Activated T-helper 1 cell treated with Interleukin-2 at 50 U/mL for 16 hours (primary cell): ENCODE measurements at places on chromosomes 4 and X.
A peak's percentile ranks its signal among the peaks of the same experiment; 100 is the strongest.

DNA sequence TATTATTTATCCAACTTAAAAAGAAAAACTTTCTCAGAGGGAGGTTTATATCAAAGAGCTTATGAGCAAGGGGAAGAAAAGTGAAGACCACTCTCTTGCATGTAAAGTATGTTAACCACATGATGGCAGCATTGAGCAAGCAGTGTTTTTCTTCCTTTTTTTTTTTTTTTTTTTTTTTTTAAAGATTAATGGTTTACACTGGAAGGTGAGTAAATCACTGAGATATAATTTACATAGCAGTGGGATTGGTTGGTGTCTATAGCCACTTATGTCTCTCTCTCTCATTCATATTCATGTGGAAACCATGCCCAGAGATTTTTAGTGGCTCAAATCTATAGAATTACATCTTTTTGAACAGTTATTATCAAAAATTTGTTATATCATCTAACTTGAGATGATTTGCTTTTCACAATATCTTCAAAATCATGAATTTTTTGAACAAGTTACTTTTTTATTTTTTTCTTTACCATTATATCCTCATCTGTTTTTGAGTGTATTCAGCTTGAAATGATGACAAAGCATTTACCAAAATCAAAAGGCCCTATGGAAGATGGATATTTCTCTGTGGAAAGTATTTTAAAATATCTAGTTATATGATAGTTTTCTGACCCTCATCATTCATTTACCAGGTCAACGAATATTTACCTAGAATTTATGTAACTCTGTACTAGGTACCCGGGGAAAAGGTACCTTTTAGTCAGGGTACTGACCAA is 31.6 kb downstream of the MTHFD2L start:
- no peak for DNase-seq

DNA sequence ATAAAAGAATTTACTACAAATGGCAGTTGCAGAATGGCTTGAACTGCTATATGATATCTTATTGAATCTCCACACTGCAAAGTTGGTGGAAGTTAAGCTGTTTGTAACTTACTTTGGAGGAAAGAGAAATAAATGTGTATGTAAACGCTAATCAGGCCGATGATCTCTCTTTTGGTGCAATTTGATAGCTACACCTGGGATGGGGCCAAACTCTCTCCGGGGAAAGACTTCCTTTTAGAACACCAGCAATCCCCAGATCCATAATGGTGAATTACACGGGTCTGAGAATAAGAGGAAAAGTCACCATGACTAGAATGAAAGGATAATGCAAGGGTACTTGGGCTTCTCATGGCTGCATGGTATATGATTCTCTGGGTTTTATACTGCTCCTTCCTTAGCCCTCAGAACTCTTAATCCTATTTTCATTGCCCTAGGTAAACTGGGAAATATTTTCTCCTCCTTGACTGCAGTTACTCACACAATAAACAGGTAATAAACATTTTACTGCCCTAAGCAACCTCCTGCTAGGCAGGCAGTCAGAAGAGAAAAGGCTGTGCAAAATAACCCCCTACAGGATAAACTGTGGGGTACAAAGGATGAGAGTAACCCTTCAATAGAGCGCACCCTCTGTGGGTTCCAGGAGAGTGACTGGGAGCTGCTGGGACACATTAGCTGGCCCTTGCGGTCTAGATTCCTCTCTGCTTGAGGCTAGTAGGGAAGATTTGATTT is 109.3 kb downstream of the MGST2 start:
- DNase-seq, result no peak

- no peak for DNase-seq
Measured at GRCh38 chr4:149056615-149057014, 614.4 kb upstream of the NR3C2 start.

- no peak for DNase-seq
Measured at GRCh38 chr4:1695913-1696312, 11.8 kb upstream of the FAM53A start.

DNA sequence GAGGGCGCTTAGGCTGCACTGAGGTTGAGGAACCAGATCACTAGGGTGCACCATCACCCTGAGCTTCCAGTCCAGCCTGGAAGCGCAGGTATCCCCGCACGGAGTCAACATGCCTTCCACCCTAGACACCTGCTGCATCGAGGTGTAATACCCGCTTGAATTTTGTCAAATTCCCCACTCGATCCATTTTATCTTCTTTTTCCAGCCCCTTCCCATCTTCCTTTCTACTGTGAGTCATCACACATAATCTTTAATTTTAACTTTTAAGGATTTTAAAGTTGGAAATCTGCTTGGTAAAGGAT is 821 bp downstream of the PLK4 start:
- no peak for DNase-seq

GRCh38 chrX:13223868-13224567 is 95.8 kb downstream of the ATXN3L start:
- no peak for DNase-seq

GRCh38 chr4:1760521-1761071 is 32.5 kb upstream of the FGFR3 start:
- no peak for DNase-seq

DNA sequence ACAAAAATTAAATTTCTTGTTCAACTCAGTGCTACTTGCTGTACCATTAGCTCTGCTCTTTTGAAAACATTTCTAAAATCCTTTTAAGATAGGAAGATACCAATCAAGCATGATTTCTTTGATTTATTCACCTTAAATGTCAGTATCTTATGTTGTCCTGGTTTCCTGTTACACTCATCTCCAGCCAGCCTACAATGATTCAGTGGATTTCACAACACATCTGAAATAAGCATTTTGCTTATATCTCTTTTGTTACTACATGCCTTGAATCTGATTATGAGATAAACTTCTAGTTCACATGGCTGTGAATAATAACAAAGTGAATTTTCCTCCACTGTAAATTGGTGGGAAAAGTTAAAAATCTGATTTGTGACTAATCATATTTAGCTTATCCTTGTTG is 112.5 kb upstream of the BMP3 start:
- no peak for DNase-seq

DNA sequence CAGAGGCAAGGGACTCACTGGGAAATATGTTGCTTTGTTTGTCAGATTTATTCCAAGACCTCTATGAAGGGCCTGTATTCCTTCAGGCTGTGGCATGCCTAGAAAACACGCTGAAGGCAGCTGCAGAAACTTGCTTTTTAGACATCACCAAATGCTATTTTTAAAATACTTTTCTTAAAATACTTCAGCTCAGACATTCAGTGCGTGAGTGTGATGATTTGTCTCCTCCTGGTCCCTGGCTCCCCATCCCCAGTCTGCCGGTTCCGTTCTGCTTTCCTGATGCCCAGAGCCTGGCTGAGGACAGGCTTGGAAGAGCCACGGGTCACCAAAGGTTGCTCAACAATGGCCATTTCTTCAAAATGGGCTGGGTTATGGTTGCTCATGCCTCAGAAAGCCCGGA is 55.0 kb downstream of the PSAPL1 start:
- DNase-seq, result no peak

GRCh38 chr4:159349332-159349731 is 246.5 kb downstream of the RAPGEF2 start:
- no peak for DNase-seq

- DNase-seq, result no peak
Measured at GRCh38 chr4:168361365-168362024, 42.9 kb upstream of the DDX60 start.

DNA sequence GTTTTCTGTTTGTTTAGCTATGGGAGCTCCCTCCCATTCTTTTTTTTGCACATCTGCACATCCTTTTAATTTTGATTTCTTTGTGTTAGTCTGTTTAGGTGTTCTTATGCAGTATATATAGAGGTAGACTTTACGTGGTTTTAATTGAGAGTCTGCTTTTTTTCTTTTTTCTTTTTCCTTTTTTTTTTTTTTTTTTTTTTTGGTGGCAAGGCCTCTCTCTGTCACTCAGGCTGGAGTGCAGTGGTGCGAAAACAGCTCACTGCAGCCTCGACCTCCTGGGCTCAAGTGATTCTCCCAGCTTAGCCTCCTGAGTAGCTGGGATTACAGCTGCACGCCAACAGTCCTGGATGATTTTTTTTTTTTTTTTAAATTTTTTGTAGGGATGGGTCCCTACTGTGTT is 68.2 kb downstream of the FAM193A start:
- DNase-seq, result no peak

GRCh38 chrX:43108828-43109227 is 330.9 kb upstream of the PPP1R2C start:
- no peak for DNase-seq

GRCh38 chr4:11440481-11441193 is 11.9 kb upstream of the HS3ST1 start:
- no peak for DNase-seq

DNA sequence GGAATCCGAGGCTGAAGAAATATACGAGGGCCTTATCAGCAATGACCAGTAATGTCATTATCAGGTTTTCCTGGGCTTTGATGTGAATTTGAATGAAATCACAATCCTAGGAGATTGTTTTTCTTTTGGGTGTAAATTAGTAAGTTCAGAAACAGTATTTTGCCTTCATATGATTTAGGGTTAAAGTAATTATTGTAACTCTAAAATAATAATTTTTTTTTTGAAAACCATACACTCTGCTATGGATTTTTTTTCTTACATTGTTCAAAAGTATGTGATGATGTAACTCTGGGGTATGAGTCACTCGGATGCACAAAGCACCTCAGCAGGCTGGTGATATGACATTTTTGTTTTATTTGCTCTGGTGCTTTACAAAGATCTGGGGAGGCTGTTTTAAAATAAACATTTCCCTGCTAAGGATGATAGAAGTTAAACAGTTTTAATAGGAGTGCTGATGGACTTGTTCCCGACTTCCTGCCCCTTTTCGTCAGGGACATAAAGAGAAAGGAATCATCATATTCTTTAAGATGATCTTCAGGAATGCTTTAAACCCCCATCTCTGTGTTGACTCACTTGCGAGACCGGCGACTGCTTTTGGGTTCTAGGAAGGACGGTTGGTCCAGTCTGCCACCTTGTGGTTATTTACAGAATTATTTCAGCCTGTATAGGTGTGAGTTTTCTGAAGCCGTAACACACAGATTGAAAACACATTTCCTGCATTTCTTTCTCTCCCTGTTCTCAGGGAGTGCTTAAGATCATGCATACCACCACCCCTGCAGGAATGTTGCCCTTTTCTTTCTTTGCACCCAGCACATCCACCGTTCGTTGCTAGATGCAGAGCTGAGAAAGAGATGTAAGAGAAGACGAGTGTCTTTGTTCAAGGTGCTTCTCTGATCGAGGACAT is 72.5 kb downstream of the RAPGEF2 start:
- DNase-seq, result peak; percentile 13

DNA sequence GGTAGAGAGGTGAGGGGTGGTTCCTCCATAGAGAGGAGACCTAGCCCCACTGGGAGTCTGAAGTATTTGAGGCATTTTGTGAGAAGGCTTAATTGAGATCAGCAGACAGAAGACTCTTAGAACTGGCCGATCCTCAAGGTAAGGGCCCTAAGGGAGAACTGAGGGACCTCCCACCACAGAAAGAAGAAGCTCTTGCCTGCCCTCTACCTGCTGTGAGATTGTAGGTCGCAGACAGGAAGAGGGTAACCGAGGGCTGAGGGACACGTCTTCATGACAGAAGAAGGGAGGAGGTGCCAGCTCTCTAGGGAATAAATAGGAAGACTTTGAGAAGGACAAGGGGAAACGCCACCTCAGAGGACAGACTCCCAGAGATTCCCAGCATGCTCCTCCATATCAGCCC is 24.1 kb upstream of the MAGEC1 start:
- DNase-seq, result no peak

DNA sequence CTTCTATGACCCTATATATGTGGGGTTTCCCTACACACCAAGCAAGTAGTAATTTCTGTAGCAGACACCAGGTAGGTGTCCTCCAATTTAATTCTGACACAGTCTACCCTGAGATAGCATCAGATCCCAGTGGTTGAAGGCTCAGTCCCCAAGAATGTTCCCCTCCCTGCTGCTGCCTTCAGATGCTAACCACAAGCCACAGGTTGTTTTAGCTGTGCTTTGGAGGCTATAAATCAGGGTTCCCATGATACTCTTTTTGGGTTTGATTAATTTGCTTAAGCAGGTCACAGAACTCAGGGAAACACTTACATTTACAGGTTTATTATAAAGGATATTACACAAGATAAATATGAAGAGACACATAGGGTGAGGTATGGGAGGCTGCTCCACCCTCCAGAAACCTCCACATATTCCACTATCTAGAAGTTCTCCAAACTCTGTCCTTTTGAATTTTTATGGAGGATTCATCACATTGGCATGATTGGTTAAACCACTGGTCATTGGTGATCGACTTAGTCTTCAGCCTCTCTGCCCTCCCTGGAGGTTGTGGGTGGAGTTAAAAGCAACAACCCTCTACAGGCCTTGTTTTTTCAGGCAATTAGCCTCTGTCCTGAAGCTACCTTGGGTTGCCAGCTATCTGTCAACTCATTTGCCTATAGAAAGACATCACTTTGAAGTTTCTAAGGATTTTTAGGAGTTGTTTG is 50.8 kb downstream of the GRIA2 start:
- DNase-seq, result no peak

DNA sequence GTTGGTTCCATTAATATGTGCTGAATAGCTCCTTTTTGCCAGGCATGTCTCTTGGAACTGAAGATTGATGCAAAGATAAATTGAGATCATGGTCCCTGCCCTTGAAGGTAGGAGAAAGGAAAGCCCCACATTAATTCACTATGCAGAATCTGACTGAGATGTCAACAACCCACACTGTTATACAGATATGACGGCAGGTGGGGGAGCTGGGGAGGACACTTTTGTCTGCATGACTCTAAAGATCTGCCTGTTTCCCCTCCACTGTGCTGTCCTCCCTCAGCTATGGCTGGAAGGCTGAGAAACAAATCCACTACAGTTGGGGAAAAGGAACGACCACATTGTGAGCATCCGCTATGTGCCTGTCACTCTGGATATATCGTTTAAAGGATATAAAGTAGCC is 36.3 kb upstream of the IGFBP7 start:
- DNase-seq, result no peak

GRCh38 chr4:1592709-1593417 is 91.2 kb downstream of the FAM53A start:
- no peak for DNase-seq

DNA sequence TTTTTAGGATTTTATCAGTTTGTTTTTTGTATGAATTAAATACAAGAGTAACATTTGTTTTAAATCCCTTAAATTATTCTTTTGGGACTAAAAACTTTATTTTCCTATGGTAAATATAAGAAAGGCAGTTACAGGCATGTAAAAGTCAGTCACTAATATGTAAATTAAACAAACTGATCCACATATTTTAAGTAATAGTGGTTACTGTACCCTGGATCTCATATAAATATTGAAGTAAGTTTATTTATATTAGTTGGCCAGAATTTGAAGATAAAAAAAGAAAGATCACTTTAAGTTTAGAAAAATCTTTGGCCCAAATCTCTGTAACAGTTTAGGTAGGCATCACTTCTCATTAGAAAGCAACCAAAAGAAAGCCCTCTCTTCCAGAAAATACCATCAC is 45.8 kb downstream of the LDB2 start:
- no peak for DNase-seq
